Effector CD8-positive, alpha-beta T cell (primary cell): ENCODE measurements at places on chromosomes 16 and 17.

GRCh38 chr17:80187515-80187941 is 17.7 kb downstream of the CARD14 start:
- no peak for DNase-seq

GRCh38 chr16:73056448-73056847 is 8.5 kb upstream of the ZFHX3 start:
- no peak for DNase-seq

GRCh38 chr17:35057332-35057915 is 6.1 kb downstream of the RFFL start:
- no peak for DNase-seq

GRCh38 chr17:71926746-71927398 is 193.9 kb upstream of the SOX9 start:
- no peak for DNase-seq

GRCh38 chr16:50144211-50144610 is 8.9 kb upstream of the TENT4B start:
- DNase-seq: no peak

DNA sequence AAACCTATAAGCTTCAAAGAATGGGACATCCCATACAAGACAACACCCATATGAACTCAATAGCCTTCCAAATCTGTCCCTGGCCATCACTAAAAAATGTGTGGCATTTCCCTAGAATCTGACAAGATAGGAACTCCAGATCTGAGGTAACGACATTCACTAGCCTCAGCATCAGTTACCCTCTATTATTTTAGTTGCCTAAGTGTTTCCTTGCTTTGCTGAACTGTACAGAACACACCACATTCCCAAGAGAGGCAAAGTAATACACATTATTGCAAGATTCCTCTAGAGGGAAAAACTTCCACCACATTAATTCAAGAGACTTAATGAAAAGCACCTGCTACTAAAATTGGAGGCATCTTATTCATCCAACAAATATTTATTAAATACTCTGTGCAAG is 5.0 kb downstream of the LSM12 start:
- DNase-seq: no peak

GRCh38 chr17:20300436-20300934 is 166.9 kb downstream of the LGALS9B start:
- no peak for DNase-seq

- DNase-seq: no peak
These were observed 18.3 kb downstream of the SLC4A1 start for GRCh38 chr17:44249501-44250246.

DNA sequence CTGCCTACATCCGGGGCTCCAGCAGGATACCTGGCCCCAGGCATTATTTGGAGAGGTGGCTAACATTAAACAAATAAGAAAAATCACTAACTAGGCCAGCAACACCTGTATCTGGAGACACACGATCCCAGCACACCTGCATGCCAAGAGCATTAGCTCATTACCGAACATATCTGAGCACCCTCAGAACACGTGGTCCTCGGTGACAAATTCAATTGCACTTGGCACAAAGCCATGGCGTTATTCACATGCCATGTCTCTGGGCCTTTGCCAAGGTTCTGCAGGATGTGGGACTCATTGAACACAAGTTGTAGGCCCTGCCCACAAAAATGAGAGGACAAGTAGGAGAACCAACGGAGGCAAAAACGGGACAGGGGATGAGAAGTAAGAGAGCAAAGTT is 552.3 kb downstream of the TOX3 start:
- no peak for DNase-seq

GRCh38 chr17:70780031-70780430 is 610.7 kb downstream of the KCNJ2 start:
- no peak for DNase-seq

GRCh38 chr17:34720760-34721159 is 141.4 kb downstream of the TMEM132E start:
- DNase-seq: no peak

DNA sequence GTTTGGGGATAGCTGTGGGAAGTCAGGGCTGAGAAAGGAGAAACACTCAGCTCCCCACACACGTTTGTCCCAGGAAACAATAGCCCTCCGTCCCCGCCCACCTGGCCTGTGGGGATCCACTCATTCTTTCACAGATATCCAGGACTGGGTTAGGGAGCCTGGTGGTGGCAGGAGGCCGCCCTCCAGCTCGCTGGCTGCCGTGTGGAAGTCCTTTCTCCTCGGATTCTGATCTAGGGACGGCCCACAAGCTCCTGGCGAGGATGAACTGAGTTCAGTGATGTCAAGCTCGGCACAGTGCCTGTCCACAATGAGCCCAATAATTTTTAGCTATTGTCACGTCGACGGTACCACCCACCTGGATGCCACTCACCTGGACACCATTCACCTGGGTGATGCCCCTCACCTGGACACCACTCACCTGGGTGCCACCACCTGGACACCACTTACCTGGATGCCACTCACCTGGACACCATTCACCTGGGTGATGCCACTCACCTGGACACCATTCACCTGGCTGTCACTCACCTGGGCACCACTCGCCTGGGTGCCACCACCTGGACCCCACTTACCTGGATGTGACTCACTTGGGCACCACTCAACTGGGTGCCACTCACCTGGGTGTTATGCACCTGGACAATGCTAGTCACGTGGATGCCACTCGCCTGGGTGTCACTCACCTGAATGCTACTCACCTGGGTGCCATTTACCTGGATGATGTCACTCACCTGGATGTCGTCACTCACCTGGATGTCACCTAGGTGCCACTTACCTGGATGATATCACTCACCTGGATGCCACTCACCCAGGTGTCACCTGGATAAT is 172.5 kb upstream of the FOXF1 start:
- no peak for DNase-seq

DNA sequence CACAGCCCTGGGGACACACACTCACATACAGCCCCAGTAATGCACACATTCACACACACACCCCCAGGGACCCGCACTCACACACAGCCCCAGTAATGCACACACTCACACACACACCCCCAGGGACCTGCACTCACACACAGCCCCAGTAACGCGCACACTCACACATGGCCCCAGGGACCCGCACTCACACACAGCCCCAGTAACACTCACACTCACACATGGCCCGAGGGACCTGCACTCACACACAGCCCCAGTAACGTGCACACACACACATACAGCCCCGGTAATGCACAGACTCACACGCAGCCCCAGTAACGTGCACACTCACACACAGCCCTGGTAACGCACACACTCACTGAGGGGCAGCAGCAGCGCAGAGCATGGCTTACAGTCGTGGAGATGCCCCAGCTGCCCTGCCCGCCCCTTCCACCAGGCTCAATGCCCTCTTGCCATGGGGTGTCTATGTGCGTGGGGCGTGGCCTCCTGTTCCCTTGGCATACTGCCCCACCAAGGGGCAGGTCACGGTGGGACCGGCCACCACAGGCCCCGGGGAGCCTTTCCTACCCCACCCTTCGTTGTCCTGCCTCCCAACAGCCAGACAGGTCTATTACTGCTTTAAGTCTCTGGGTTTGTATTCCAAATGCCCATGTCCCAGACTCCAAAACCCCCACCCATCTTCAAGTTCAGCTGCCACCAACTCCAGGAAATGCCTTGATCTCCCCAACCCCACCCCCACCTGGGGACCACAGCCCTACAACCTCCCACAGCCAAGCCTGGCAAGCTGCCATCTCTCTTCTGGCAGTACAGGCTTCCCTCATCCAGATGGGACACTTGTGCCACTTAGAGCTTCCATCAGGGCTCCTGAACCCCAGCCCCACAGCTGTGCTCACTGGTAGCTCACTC is 2.7 kb downstream of the CCDC102A start:
- DNase-seq: peak; percentile 44

- DNase-seq: no peak
These were observed 124.2 kb downstream of the PARN start for GRCh38 chr16:14505846-14506245.

GRCh38 chr17:4972322-4972721 is 4.7 kb upstream of the SPAG7 start:
- no peak for DNase-seq

DNA sequence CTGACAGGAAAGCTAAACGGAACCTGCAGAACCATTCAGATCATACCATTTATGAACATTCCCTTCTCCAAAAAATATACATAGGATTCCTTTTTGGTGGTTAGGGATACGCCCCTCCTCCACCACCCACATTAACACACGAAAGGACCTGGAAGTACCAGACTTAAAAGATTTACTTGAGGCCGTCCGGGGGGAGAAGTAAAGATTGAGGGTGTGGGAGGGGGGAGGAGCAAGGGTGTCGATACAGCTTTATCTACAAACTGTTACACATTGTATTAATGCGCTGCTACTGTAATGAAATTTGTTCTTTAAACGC is 537 bp downstream of the PALB2 start:
- no peak for DNase-seq

GRCh38 chr16:57446531-57447185 is 527 bp downstream of the CIAPIN1 start:
- DNase-seq: peak; percentile 13

DNA sequence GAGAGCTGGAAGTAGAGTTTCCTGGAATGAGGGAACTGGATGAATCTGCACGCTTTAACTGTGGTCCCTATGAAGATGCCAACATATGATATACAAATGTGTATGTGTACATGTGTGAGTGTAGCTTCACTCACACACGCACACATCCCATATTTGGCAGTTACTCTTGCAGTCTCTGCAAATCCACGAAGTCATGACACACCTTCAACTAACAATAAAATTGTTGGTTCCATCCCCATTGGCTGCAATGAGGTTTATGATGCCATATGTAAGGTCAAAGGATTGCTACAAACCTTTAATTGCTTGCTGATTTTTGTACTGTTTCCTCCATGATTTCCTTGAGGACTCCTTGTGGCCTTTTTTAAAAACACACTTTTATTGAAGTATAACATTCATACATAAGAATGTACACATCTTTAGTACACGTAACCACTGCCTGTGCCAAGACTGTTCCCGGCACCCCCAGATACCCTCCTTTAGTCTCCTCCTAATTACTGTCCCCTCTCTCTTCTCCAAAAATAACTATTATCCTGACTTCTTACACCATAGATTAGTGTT is 22.0 kb downstream of the MYO1D start:
- no peak for DNase-seq

DNA sequence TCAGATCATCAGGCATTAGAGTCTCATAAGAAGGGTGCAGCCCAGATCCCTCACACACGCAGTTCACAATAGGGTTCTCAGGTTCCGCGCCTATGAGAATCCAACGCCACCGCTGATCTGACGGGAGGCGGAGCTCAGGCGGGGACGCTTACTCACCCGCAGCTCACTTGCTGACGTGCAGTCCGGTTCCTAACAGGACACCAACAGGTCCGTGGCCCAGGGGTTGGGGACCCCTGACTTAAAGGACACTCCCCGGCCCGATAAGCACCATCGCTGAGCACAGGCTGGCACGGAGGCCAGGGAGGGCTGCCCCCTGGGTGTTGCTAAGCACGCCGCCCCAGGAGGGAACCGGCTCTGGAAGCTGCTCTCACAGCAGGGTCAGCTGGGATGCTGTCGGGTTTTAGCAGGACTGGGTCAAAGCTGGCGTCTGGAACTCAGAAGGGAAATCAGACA is 30.1 kb upstream of the BAHCC1 start:
- DNase-seq: no peak

- DNase-seq: no peak
These were observed 213.9 kb downstream of the MRTFB start for GRCh38 chr16:14284930-14285512.

GRCh38 chr17:29085223-29085622 is 42.3 kb downstream of the PIPOX start:
- no peak for DNase-seq

- peak; percentile 23 for DNase-seq
These were observed 83.4 kb downstream of the GAS7 start for GRCh38 chr17:10114931-10115535.

DNA sequence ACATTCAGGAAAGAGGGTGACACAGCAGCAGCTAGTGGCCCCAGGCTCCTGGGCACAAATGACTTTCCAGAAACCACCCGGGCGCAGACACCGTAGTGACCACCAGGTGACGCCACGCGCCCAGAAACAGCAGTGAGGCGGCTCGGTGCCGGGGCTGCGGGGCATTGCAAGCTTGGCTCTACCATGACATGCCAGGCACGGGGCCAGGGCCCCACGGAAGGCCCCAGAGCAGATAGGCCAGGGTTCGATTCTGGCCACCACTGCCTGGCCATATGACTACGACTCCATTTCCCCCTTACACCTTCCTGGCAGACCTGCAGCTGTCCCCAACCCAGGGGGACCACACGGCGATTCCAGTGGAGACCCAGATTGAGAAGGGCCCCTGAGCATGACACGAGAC is 6.7 kb downstream of the RHBDF1 start:
- peak; percentile 72 for DNase-seq

GRCh38 chr17:57393368-57393767 is 137.0 kb downstream of the MSI2 start:
- DNase-seq: no peak

DNA sequence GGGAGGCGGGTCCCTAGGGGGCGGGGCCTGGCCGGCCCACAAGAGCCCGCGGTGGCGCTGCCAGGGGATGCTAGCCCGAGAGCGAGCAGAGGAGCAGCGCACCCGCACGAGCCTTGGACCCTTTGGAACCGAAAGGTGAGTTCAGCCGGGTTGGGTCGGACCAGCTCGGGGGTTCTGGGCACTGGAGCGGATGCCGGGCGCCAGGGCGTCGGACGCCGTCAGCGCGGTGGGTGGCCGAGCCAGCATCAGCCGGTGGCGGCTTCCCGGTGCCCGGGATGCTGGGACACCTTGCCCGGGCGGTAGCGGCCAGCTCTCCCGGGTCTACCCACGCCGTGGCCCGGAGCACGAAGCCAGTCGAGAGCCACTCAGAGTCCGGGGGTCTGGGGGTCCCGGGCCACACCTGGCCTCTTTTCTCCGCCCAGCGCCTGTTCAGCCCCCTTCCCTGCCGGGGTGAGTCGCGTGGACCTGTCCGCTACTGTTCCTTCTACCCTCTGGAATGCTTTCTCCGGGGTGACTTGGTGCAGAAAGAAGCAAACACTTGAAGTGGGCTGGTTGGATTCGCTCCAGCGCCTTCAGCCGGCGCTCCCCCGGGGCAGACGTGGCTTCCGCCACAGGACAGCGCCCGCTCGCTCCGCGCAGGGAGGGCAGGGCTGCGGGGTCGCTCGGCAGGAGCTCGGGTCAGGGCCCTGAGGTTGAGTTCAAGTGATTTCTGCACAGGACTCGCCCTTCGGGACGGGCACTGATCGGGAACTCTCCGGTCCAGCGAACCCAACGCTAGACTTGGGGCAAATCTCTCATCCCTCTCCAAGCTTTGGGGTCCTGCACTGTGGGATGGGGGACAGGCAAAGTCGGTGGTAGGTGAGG is at the start of gene SCNN1G:
Gene SCNN1G, plus strand, starts transcription at position 67 of the 864 bp plus-strand sequence. CDS start 3,527 bp downstream, outside the sequence.
- DNase-seq: no peak

GRCh38 chr17:81838753-81839255 is 4.0 kb upstream of the PPP1R27 start:
- DNase-seq: no peak

GRCh38 chr16:2150418-2151187 is 2.2 kb downstream of the RAB26 start:
- no peak for DNase-seq

- DNase-seq: no peak
These were observed 339.8 kb upstream of the PSMD7 start for GRCh38 chr16:73956587-73957494.

DNA sequence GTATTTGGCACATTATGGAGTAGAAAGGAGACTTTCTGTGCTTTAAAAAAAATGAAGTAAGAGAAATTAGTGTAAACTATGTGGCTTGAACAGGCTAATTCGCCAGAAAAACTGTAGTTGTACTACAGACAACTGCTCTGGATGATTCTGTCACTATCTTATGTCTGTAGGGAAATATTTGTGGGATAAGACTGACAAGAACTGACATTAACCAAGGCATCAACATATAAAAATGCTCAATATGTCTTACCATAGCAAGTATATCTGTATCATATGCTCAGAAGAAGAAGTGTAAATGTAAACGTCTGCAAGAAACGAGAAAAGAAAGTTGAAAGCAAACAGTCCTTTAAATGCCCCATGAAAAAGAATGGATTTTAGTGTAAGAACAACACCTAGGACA is 1545.0 kb downstream of the CDH8 start:
- no peak for DNase-seq
